ENCODE measurements at places on chromosomes 2 and 18.

DNA sequence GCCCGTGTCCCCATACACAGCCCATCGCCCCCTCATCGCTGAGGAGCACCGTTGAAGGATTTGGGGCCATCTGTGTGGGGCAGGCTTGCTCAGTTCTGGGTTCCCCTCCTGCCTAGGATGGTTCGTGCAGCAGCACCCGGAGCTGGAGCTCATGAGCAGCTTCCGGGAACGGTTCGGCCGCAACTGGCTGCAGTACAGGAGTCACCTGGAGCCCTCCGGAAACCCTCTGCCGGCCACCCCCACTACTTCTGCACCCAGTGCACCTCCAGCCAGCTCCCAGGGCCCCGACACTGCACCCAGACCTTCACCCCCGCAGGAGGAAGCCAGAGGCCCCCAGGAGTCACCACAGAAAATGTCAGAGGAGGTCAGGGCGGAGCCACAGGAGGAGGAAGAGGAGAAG is 10.3 kb downstream of the STK11IP start:
- no peak for DNase-seq

GRCh38 chr2:147739508-147739907 is 105.3 kb upstream of the ACVR2A start:
- no peak for DNase-seq

GRCh38 chr2:204713211-204713610 is 167.9 kb downstream of the PARD3B start:
- DNase-seq: no peak

DNA sequence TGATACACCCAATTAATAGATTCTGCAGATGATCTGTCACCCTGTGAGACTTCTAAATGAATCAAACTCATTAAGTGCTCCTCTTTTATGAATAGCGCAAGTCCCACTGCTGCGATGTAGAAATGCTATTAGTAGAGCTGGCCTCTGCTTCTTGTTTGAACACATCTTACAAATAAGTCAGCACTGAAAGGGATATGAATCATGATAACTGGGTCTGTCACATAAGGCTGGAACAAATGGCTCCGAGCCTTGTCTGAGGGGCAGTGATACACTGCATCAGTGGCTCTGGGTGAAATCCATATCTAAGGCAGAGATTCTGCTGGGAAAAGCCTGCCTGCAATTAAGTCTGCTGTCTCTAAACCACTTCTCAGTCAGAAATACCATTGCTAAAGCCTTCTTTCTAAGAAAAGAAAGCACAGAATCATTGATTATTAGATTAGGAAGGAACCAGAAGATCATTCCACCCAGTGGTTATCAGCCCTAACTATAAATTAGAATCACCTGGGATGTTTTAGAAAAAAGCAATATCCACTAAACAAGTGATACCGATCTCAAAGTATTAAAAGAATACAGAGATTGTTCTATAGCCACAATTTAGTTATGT is 75.2 kb downstream of the SLC5A7 start:
- no peak for DNase-seq

GRCh38 chr18:36693931-36694620 is 134.7 kb downstream of the TPGS2 start:
- DNase-seq: no peak

DNA sequence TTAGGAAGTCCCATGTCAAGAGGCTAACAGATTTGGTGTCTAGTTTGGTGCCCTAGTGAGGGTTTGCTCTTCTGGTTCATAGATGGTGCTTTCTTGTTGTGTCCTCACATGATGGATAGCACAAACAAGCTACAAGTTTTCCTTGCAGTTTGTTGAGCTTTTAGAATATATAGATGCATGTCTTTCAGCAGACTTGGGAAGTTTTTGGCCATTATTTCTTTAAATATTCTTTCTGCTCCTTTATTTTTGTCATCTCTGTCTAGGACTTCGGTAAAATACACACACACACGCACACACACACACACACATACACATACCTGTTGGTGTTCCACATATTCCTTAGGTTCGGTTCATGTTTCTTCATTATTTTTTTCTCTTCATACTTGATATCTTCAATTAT is 81.5 kb upstream of the TEX51 start:
- DNase-seq: no peak

DNA sequence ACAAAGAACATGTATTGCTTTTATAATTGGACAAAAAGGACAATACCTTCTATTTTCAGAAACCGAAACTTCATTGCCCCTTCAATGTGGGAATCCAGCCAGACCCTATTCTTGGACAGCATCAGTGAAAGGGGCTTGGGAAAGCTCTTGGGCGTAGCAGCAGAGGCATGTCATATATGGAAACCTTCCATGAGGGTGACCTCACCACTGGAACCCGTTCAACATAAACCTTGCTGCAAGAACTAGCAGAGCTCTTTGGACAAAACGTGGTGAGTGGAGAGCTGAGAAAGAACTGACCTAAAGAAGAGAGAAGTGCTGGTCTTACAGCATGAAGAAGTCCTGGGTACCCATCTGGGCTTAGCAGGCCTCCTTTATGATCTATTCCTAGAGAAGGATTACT is 22.7 kb upstream of the ACTG2 start:
- no peak for DNase-seq

- DNase-seq: no peak
Measured at GRCh38 chr2:88856409-88857135, 165.1 kb downstream of the RPIA start.

DNA sequence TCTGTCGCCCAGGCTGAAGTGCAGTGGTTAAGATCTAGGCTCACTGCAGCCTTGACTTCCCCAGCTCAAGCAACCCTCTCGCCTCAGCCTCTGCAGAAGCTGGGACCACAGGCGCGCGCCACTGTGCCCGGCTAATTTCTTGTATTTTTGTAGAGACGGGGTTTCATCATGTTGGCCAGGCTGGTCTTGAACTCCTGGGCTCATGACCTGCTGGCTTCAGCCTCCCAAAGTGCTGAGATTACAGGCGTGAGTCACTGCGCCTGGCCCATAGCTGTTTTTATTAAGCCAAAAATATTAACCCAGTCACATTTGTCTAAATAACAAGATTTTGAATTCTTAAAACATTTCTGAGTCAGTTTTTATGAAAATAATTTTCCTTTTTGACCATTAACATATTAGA is 6.3 kb upstream of the SFT2D3 start:
- DNase-seq: no peak

DNA sequence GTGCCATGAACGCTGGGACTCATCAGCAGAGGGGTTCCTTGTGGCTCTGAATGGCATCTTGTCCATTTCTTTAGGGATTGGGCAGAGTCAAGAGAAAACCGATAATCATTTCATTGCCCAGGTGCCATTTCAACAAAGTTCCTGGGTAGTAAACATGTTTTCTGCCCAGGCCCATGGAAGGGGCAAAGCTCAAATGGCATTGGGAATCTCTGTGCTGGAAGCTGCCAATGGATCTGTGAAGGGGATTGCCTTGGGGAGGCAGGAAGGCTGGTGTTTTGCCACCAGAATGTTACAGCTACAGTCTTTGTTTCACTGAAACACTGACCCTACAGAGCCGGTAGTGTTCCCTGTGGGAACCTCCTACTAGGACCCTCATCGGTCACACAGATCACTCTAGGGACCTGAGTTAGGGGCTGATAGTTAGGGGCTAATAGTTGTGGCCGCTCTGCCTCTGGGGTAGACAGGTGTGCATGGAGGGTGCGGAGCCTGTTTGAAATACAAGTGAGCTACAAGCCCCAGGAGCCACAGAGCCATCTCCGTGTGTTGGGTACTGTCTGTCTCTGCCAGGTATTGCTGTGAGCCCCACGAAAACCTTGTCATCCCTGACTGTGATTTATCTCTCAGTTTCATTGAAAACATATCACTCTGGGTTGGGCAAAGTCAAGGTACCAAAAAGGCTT is 224.4 kb upstream of the COPS8 start:
- no peak for DNase-seq

- no peak for DNase-seq
Measured at GRCh38 chr2:95231723-95232122, 24.4 kb downstream of the ZNF892 start.

DNA sequence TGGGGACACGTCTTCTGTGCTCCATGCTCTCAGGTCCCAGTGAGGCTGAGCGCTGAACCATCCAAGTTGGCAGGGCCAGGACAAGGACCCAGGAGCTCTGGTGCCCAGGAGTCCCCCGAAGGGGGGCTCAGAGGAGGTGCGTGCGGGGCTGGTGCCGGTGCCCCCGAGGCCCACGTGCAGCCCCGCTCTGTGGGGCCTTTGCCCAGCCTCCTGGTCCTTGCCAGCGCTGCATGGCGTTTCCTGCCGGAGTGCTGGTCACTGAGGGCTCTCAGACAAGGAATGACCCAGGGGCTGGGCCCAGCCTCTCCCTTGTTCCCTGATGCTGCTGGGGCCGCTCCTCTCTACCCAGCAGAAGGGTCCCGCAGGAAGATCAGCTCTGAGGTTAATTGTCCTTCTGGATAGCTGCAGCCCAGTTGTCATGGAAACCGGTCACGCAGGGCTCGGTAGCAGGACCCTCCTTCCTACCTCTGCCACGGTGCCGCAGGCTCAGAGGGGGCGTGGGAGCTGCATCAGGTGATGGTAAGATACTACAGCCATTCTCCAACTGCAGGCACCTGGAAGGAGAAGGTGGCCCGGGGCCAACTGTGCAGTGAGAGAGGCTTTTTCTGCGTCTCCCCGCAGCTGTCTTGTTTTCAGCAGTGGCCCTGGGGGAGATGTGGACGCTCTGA is 64.5 kb downstream of the RRM2 start:
- DNase-seq: no peak

- DNase-seq: no peak
Measured at GRCh38 chr2:28036307-28036706, 145.8 kb downstream of the BABAM2 start.

DNA sequence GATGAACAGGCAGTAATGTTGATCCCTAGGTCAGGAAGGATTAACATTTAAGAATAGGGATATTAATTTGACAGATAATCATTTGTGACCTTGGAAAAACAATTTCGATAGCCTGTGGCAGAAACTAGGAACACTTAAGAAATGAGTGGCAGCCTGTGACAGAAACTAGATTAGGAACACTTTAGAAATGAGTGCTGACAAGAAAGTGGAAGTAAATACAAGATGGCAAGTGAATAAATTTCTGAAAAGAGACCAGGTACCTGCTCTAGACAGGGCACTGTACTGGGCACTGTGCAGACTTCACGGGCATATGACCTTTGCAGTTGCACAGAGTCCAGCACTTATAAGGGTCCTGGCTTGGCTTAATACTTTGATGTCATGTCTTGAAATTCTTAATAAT is 5.5 kb upstream of the HNRNPA3 start:
- no peak for DNase-seq

DNA sequence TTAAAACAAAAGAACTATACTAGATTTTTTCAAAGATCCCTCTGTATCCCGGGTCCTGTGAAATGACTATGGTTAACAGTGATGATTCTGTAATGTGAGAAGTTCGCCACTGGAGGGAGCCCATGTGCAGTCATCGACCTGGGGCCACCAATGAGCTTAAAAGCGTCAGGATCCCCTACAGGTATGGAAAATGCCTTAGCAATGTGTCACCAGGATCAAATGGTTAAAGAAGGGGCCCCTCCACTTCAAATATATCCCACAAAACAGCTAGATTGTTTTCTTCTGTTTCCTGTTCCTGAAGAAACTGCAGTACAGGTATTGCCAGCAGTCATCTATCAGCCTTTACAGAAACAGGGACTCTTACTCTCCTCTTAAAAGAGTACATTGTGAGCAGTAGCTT is 15.3 kb downstream of the CHRNA1 start:
- peak; percentile 62 for DNase-seq

DNA sequence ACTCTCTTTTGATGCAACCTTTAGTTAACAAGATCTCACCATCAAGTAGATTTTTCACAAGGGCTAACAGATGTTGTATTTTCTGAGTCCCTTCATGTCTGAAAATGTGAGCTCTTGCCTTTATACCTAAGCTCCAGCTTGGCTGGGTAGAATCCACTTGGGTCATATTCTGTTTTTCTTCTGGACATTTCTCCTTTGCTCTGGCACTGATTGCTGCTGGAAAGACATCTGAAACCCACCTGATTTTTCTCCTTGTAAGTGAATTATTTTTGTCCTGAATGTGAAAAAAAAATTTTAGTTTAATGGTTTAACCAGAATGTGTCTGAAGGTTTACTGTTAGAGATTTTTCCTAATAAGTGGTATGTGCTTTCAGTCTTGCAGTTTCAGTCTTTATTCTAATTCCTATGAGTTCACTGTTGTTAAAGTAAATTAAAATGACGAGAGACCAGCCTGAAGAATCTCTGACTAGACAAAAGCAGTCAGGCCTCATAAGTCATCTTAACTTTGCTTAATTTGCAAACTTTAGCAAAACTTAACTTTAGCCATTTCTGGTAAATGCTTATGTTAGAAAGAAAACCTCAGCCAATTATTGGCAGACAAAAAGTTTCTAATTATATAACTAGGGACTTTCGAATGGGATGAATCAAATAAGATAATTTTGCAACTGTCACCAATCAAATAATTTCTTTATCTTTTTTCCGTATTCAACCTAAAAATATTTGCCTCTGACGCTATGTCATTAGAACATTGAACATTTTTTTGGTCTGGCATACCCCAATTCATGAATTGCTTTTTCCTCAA is 70.8 kb downstream of the ACAA2 start:
- DNase-seq: no peak

DNA sequence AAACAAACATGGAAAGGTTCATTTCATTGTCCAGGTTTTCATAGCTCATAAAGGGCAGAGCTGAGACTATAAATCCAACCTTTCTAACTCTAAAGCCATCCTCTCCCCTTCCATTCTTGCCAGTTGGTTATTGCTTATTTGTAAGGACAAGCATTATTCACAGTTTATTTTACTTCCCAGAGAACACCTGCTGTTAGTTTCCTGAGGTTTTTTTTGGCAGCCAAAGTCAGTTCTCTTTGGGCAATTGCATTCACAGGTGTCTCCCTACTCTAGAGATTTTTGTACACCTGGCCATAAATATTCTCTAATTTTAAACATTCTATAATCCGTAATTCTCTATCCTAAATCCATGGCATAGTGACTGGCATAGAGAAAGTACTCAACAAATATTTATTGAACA is 87.3 kb upstream of the SPHKAP start:
- no peak for DNase-seq

- DNase-seq: no peak
Measured at GRCh38 chr2:8927510-8928455, 75.7 kb downstream of the MBOAT2 start.

GRCh38 chr2:240620149-240620731 is 5.0 kb upstream of the GPR35 start:
- DNase-seq: no peak

DNA sequence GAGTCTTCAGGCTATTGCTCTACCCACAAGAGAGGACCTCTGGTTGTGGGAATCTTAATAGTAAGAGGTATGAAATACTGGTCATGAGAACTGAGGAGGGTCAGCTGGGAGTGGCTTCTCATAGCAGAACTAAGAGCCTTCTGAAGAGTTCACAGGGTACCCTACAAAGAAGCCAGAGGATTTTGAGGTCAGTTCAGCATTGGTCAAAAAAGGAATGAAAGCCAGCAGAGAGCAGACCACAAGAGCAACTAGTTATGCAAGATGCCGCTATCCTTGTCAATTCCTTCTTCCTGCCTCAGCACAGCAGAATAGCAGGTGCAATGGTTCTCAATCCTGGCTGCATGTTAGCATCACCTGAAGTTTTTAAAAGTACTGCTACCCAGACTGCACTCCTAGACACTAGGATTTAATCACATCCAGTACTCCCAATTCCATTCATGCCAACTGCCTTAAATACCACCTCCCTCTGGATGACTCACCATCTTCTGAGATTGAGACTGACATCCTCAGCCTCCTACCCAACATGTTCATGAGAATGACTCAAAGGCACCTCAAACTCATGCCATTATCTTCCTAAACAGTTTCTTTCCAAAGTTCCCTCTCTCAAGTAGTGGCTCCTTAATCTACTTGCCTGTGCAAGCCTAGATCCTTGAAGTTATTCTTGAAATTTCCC is 81.0 kb upstream of the RBMS1 start:
- no peak for DNase-seq

All from stimulated activated CD4-positive, alpha-beta T cell treated with anti-CD3 and anti-CD28 coated beads, Interleukin-1b, Interleukin-23, amount 100 ng/mL, for 1 hour (primary cell).